Esophagus squamous epithelium (tissue), 5 donors: ENCODE measurements at places on chromosomes 2 and 18.

DNA sequence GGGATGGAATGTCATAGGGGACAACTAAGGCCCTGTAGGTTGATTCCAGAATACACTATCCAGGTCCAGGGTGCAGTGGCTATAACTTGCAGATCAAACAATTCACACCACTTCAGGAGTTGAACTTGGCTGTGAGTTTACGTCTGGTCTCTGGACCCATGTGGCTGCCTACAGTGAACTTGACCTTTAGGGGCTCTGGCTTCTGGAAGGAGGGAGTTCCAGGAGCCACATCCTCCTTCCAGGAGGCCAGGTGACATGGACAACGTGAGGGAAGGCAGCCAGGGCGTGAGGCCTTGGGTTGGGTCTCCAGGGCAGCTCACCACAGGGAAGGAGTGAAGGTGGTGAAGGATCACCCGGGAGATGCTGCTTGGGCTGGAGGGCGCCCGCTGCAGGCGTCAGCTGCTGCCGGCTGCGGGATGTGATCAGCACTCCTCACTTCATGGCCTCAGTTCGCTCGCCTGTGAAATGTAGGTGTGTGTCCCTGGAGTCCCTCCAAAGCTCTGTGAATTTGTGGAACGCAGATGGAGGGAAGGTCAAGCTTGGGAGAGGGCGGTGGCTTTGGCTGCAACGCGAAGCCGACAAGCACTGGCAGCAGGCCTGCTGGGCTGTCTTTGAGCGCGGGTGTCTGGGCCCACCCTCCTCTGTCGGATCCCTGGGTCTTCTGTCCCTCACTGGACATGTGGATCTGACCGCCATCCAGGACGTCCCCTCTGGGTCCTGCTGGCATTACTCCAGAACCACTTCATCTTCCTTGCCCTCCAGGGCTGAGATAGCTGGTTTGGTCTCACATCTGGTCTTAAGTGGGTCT, 146.5 kb downstream of the GLI2 start:
- H3K36me3 ChIP-seq = no peaks in the 10 kb centered on the region
- peaks cover 4% of the 10 kb centered on the region for H3K4me1 ChIP-seq
- H3K27ac ChIP-seq = no peak overlapping the region
- no peak for DNase-seq
- no peak overlapping the region for H3K4me3 ChIP-seq
- no peaks in the 10 kb centered on the region for H3K27me3 ChIP-seq

- no peaks in the 10 kb centered on the region for H3K36me3 ChIP-seq
- H3K4me3 ChIP-seq = no peak overlapping the region
- no peaks in the 10 kb centered on the region for H3K27me3 ChIP-seq
- H3K27ac ChIP-seq = no peak overlapping the region
- no peak for DNase-seq
These were observed 759.7 kb upstream of the FANCL start for GRCh38 chr2:59000796-59001195.

DNA sequence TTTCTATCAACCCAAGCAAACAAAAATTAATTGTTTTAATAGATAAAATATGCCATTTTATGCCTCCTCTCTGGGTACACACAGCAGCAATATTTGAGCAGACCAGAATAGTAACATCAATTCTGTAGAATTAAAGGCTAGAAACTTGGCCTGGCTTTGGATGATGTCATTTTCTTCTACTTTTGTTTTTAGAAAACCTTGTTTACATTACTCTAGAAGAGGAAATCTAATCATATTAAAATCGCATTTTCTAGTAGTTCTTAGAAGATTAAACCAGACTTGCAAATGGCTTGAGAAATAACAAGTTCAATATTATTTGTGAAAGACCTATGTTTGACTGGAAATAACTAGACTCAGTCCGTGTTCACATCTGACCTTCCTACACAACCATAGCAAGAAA, 102.3 kb upstream of the RFX8 start:
- no peak overlapping the region for H3K4me3 ChIP-seq
- H3K27me3 ChIP-seq = no peaks in the 10 kb centered on the region
- no peaks in the 10 kb centered on the region for H3K4me1 ChIP-seq
- DNase-seq = no peak

DNA sequence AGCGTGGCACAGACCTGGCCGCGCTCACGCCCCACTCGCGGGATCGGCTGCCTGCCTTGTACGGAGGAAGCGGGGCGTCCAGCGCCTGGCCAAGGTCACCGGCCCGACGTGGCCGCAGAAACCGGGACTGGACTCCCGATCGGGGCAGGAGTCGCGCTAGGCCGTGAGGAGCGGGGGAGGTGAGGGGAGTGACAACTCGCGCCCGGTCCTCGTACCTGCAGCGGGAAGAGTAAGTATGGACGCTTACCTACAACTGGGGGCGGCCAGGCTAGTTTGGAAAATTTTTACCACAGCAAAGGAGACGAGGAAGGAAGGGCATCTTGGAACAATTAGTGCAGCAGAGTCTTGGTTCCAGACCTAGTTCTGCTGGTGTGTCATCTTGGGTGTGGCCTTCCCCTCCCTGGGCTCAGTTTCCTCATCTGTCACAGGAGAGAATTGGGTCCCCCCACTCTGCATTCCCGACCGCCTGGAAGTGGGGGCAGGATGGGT, 693 bp downstream of the UBE2F start:
- H3K4me3 ChIP-seq = peak overlapping the region; percentile 74
- H3K27me3 ChIP-seq = no peaks in the 10 kb centered on the region
- H3K36me3 ChIP-seq = no peaks in the 10 kb centered on the region
- no peak for DNase-seq
- H3K27ac ChIP-seq = peak overlapping the region; percentile 81
- H3K4me1 ChIP-seq = peaks cover 45% of the 10 kb centered on the region

GRCh38 chr2:73266061-73266901, 18.0 kb downstream of the FBXO41 start:
- H3K36me3 ChIP-seq = no peaks in the 10 kb centered on the region
- peaks cover 60% of the 10 kb centered on the region for H3K27me3 ChIP-seq
- DNase-seq = no peak
- H3K4me3 ChIP-seq = no peak overlapping the region
